Kasumi-1 (cell line): ENCODE measurements at places on chromosomes 1 and 21.

DNA sequence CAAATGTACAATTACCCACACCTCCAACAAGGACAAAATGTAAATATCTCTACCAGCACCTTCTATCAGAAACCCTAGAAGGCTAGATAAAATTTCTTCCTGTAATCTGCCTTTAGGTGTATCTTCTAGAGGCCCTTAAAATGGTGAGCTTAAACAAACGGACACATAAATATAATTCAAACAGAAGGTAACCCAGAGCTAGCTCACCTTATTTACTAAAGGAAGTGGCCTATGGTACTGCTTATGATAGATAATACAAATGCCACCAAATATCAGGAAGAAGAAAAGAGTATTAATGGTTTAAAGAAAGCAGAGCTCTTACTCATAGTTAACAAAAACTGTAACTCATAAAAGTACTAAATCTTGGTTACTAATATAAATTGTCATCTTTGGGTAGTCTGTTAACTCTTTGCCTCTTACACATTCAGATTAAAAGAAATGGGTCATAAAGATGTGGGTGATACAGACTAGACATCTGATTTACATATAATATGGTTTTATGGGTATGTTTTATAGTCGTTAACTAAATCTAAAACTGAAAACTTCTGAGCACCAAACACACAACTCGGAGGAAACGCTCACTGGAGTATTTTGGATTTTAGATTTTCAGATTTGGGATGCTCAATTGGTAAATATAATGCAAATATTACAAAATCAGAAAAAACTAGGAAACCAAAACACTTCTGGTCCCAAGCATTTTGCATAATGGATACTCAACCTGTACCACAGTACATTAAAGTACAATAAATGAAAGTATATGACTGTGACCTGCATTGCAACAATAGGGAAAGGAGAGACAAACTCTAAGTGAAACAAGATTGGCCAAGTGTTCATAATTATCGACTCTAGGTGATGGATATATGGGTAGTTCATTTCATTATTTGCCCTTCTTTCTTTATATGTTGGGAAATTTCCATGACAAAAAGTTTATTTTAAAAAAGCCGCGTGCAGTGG is 23.2 kb downstream of the TRIT1 start:
- DNase-seq: no peak

- peak; percentile 60 for DNase-seq
Measured at GRCh38 chr1:28370239-28371009, 884 bp downstream of the PHACTR4 start.

- DNase-seq: no peak
Measured at GRCh38 chr21:28423521-28424190, 569.0 kb downstream of the LTN1 start.

- no peak for DNase-seq
Measured at GRCh38 chr1:151825751-151826660, 5.6 kb downstream of the RORC start.
